ENCODE measurements at places on chromosomes 5 and 9.

GRCh38 chr5:149932445-149933350 is 11.9 kb downstream of the PDE6A start:
- ATAC-seq = no peak

DNA sequence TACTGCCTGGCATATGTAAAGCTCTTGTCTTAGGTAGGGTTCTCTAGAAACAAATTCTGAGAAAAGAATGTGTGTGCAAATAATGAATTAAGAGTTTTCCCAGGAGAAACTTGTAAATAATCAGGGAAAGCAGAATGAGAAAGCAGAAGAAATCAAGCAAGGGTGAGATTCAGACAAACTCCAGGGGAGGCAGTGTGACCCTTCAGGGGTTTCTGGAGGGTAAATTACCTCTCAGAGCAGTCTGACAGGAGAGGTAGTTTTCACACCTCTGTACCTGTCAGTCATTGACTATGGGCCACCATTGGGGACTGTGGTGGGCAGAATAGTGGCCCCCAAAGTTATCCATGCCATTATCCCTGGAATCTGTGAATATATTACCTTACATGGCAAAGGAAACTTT is 124.6 kb downstream of the KCTD16 start:
- ATAC-seq = no peak

GRCh38 chr5:138471052-138471361 is 5.7 kb downstream of the EGR1 start:
- ATAC-seq = no peak

- no peak for ATAC-seq
Observed at GRCh38 chr5:99544356-99544755, 615.5 kb upstream of the CHD1 start.

GRCh38 chr9:114172981-114173833 is 17.9 kb downstream of the COL27A1 start:
- no peak for ATAC-seq

DNA sequence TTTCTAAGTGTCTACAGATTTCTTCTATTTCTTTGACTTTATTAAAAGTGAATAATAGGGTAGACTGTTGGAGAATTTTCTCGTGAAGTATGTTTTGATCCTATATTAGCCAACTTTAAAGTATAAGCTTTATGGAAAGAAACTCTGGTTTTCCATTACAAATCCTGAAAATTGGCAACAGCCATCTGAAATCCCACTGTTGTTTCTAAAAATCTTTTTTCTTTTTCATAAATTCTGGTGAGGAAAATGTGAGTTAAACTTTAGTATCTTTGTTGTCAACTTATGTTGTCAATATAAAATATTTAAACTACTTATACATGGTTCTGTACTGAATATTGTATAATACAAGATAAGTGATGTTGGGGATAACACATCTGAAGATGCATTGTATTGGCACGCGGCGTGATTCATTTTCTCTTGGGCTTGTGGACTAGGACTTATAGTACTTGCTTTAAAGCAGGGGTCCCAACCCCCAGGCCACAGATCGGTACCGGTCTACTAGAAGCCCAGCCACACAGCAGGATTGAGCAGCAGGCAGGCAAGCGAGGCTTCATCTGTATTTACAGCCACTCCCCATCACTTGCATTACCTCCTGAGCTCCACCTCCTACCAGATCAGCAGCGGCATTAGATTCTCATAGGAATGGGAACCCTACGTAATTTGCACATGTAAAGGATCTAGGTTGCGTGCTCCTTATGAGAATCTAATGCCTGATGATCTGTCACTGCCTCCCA is 12.7 kb downstream of the MAMDC2 start:
- no peak for ATAC-seq

DNA sequence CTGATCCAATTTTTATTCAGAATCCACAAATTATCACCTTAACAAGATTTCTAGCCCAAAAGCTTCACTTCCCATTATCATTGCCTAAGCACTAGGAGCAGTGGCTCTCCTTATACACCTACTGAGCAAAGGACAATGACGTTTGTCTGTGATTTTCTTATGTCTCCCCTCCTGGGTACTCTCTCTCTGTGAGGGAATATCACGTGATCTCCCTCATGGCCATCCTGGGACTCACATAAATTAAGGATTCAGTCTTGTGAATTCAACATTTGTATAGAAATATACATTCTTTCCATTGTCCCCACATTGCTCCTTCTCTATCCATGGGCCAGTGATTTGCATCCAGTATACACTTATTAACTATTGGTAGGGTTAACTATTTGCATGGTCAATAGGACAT is 476.5 kb downstream of the PLK2 start:
- no peak for ATAC-seq

- ATAC-seq = no peak
Observed at GRCh38 chr5:14851050-14851419, 20.5 kb downstream of the ANKH start.

DNA sequence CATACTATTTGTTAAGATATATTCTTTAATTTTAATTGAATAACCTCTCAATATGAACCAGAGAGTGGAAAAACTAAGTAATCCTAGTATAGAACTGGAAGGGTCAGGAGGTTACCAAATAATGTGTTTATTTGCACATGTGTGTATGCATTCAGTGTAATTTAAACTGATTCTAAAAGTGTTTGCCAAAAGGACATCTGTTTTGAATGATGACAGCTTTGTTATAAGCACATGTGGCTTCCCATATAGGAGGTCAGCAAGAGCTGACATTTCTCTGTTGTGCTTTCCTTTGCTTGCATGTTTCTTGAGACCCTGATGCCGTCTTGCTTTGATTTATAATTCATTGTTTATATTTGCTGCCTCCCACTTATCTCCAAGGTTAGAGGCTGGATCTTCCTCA is 383.4 kb downstream of the BRINP1 start:
- ATAC-seq = no peak

- no peak for ATAC-seq
Observed at GRCh38 chr9:102405218-102405867, 589.8 kb upstream of the CYLC2 start.

DNA sequence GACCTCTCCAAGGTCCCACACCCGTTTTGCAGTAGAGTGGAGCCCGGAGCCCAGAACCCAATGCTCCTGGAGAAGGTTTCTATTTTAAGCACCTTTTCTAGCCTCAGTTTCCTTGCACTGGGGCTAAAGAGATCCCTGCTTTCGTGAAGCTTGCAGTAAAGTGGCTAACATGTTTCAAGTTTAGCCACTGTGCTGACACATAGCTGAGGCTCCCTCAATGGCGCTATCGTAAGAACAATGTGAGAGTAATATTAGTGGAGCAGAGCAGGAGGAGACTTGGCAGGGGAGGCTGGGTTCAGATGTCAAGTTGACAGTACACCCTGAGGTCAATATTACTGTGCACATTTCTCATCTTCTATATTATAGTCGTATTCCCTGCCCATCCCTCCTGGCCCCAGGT is 7.9 kb downstream of the CTXN3 start:
- no peak for ATAC-seq

DNA sequence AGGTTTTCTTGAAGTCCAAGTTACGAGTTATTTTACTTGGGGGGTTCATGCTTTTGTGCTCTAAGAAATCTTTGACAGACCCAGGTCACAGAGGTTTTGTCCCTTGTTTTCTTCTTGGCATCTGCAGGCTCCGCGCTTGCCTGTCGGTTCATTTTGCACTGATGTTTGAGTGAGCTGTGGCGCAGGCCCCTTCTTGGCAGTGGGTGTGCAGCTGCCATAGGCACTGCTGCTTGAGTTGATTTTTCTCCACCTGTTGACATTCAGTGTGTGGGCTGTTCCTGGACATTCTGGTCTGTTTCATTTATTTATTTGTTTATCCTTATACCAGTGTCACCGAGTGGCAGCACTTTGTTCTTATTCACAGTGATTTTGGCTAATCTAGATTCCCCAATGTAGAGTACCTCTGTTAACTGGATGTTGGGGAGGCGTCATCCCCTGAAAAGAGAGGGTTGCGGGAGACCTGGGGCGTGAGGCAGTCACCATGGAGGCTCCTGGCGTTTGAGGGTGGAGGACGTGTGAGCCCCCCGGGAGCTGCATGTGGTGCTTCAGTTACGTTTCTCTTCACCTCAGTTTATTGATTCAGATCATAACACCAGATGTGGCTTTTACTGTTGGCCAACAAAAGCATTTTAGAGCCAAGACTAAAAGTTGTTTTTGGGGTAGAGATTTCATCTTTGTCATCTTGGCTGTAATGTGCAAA is 121.4 kb upstream of the CACNA1B start:
- no peak for ATAC-seq
